ENCODE measurements at places on chromosomes 1 and 21.

DNA sequence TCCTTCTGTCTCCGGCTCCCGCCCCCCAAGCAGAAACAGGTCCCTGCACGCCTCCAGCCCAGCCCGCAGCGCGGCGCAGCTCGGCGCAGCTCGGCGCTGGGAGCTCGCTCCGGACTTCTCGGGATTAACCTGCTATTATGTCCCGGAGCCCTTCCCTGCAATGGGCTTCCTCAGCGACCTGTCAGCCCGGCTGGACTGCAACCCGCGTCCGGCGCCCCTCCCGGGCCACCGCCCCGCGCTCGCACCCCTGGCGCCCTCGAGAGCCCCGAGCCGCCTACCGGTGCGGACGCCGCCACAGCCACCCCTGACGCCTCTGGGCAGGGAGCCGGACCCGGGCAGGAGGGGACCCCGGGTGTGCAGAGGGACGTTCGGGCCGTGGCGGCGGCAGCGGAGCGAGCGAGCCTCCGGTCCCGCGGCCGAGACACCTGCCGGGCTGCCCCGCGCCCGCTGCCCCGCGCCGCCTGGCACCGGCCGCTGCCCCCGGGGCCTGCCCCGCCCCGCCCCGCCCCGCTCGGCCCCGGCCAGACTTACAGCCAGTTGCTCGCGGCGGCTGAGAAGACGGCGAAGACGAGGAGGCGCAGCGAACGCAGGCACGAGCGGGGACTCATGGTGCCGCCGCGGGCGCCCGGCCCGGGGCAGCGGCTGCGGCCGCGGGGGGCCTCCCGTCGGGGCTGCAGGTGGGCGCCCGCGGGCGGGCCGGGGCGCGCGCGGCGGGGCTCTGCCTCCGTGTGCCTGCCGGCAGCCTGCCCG is 407 bp downstream of the WNT4 start:
- no peak for DNase-seq

GRCh38 chr21:38761531-38761930 is 44.2 kb upstream of the ETS2 start:
- no peak for DNase-seq

DNA sequence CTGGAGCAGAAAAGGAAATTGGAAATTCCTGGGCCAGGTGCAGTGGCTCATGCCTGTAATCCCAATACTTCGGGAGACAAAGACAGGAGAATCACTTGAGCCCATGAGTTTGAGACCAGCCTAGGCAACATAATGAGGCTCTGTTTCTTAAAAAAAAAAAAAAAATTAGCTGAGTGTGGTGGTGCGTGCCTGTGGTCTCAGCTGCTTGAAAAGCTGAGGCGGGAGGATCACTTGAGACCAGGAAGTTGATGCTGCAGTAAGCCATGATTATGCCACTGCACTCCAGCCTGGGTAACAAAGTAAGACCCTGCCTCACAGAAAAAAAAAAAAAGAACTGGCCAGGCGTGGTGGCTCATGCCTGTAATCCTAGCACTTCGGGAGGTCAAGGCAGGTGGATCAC is 56.7 kb downstream of the SRSF11 start:
- DNase-seq = no peak

- no peak for DNase-seq
Observed at GRCh38 chr1:25238046-25238445, 5.7 kb upstream of the SYF2 start.

DNA sequence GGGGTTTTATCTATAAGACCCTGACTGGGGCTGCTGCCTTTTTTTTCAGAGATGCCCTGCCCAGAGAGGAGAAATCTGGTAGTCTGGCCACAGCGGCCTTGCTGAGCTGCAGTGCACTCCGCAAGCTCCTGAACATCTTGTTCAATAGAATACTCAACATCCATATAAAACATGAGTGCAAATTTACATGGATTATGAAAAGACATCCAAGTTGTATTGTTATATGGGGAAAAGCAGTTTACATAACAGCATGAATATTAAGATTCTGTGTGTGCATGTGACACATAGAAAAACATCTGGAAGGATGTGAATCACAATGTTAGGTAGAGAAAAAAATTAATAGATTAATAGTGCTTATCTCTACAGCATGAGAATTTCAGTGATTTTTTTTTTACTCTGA is 16.4 kb downstream of the COG2 start:
- no peak for DNase-seq

DNA sequence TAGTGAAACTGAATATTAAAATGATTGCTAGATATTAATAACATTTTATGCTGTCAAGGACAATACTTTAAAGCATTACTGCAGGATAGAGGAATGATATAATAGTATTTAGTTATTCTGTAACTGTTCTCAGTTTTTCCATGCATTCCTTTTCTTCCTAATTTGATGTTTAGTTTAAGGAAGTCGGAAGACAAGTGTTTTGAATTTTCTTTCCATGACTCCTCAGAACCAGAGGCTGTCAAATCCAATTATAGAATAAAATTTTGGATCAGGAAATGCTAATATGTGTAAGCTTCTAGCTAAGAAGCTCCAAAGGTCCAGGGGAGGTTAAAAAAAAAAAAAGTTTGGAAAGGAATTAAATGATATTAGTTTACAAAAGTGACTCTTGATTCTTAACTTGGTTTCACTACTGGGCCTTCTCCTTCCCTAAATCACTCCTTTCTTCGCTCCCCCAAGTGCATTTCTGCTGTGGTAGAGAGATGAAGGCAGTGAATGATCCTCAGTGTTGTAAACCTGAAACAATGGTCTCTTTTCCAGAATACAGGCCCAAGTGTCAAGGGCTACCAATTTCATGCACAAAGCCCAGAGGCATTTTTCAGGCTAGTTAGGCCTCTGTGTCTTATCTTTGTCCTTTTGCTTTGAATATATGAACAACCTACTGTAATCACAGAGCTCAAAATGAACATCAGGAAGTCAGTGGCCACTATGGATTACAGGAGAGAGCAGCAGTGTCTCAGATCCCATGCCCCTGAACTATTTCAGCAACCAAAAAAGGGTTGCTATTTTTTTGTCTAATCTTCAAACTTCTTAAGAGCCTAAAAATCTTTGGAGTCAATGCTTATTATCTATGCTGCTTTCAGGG is 6.2 kb downstream of the ADSS2 start:
- no peak for DNase-seq

- no peak for DNase-seq
Observed at GRCh38 chr1:183859831-183860230, 54.9 kb downstream of the RGL1 start.

- no peak for DNase-seq
Observed at GRCh38 chr1:200090252-200091159, 63.0 kb downstream of the NR5A2 start.

- no peak for DNase-seq
Observed at GRCh38 chr1:3679098-3679555, 26.8 kb downstream of the TP73 start.

DNA sequence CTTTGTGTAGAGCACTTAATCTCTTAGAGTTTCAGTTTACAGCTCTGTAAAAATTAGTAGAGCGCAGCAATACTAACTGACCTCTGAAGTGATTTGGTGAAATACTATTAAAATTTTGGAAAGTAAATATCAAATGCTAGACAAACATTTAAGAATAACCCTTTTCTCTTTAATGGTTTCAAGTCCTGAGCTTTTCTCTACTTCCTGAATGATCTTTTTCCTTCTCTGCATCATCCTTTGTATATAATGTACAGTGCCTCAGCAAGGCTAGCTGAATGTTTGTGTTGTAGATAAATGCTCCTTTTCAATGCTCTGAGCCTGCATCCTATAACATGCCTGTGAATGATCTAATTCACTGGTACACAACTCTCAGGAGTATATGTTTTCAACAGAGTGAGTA is 272.9 kb downstream of the ADGRL2 start:
- no peak for DNase-seq

- DNase-seq = no peak
Observed at GRCh38 chr1:70382682-70383081, 28.2 kb upstream of the ANKRD13C start.

DNA sequence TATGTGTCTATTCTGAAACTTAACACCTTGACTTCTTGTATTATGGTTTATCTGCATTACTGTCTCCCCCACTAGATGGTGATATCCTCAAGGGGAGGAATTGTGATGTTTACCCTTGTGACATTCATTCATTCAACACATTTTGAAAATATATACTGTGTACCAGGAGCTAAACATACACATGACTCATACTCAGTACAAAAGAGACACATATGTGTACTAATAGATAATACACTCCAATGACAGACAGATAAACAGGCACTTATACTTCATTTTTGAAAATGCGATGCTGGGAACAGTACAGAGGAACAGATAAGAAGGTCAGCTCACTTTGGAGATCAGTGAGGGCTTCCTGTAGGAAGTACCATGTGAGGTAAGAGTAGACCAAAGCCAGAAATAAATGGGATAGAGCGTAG is 8.9 kb upstream of the RAB3GAP2 start:
- no peak for DNase-seq

- DNase-seq = no peak
Observed at GRCh38 chr1:160645386-160646130, 1.3 kb downstream of the SLAMF1 start.

GRCh38 chr1:55706397-55706796 is 491.2 kb upstream of the USP24 start:
- DNase-seq = no peak

DNA sequence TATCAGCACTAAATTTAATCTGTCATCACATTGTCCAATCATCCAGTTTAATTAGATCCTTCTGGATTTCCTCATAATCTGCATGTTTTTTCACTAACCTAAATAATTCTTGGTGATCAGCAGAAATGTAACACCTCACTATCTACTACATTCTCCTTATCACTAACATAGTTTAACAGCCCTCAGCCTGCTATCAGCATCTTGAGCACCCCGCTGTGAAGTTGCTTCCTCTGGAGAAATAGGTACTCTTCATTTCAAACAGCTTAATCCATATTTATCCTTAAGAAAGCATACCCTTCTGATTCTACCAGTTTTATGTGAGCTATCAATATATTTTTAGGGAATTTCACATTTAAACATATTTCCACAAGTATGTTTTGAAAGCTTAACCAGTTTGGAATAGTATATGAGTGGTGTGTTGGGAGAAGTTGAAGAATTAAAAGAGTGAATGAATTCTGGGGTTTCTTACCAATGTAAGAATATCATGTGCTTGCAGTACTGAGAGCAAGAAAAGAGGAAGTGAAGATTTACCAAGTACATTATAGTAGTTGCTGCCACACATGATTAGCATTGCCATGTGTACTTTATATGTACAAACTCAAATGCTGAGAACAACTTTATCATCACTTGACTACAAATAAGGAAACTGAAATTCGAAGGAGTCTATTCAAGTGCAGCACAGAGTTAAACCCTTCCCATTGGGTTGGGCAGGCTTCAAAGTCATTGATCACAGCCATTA is 771.1 kb upstream of the ADGRL4 start:
- DNase-seq = no peak

- DNase-seq = no peak
Observed at GRCh38 chr1:113326976-113327375, 63.3 kb upstream of the MAGI3 start.

- DNase-seq = no peak
Observed at GRCh38 chr1:65195495-65196417, 47.8 kb downstream of the AK4 start.

- no peak for DNase-seq
Observed at GRCh38 chr1:111364690-111365089, 62.8 kb downstream of the OVGP1 start.

DNA sequence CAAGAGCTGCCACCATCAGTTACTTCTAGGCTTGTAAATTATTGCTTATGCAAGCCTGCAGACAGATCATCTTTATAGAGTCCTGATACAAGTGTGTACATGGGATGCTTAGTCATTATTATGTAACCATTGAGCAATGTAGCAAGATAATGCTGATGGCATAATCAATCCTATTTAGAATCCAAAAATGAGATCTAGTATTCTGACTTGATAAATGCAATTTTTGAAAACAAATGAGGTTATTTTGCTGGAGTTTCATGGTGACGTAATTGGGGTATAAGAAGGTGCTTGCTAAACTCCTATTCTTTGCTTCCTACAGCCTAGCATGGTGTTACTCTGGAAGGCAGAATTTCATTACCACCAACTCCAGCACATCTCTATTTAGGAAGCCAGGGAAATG is 801.7 kb upstream of the PRMT6 start:
- no peak for DNase-seq

DNA sequence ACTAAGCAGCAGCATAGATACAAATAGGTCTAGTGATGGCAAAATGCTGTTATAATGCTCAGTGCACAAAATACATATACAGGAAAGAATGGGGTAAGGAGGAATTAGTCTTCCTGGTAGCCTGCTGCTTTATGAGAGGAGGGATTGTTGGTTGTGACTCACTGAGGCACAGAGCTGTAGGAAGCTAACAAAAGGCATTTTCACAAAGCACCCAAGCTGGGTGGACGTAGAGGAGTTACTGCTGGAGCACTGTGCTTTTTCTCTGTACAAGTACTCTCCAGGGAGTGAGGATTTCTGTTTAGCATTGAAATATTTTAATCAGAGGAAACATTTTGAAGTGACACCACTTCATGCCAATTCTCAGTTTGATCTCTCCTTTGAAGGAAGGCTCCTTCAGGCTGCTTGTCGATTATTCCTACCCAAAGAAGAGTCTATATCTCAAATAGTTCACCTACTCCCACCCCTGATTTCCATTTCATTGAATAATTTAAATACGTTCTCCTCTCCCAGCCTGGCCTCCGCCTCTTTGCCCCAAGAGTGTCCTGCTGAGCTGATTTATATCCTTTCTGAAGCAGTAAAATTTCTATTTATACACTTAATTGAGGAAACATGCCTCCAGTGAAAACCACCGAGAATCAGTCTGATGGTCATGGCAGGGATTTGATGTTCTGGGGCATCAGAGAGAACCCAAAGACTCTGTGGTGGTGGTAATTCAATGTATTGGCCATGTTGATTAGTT is 271.9 kb downstream of the HHAT start:
- DNase-seq = no peak

DNA sequence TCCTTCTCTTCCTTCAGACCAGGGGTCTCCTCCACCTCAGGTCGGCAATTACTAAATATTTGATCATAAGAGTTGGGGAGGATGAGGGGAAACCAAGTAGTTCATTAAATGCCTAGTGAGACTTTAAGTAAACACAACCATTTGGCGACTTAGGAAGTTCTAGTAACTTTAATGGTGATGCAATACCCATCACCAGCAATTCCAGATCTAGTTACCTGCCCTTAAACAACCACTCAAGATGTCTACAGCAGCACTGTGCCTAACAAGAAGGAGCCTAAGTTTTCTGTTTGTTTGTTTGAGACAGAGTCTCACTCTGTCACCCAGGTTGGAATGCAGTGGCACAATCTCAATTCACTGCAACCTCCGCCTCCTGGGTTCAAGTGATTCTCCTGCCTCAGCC is 56.6 kb upstream of the L1TD1 start:
- no peak for DNase-seq

DNA sequence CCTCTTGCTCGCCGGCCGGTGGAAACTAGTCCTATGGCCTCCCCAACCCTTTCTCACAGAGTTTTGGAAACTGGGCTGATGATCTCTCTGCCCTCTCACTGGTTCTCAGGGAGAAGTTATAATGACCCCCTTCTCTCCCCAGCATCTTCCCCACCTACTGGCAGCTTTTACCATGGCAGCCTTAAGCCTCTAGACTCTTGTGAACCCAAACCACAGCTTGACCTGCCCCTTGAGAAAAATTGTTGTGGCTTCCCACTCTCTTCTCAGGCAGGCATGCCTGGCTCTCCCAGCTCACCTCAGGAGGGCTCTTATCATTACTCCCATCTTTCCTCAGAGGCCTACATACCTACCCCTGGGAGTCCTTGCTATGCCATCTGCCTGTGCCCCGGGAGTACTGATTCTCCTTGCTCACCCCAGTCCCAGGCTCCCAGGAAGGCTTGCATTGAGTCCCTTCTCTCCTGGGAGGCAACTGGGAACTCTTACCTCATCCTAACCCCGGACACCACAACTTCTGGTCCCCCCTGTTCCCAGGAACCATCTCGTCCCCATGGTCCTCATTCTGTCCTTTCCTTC is 1.6 kb downstream of the NSUN4 start:
- DNase-seq = no peak
